ENCODE measurements at places on chromosomes 3 and 15. TPM values are rescaled to one million over a fixed set of nuclear protein-coding genes. Genes with fewer than 3 reads are reported as not detected.

GRCh38 chr3:34464646-34465045 lies 666.2 kb downstream of the PDCD6IP start:
- no peak for DNase-seq

DNA sequence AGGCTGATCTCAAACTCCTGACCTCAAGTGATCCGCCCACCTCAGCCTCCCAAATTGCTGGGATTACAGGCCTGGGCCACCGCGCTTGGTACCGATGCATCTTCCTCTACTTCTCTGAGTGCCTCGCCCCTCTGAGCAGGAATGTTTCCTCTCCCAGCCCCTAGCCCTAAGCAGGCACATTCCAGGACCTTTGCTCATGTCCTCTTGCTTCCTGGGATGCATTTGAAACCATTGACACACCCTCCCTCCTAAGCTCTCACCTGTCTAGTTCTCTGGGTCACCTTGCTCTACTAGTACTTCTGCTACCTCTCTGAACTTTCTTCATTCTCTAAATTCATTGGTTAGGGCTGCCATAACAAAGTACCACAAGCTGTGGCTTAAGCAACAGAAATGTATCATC lies 17.9 kb upstream of the UACA start:
- no peak for DNase-seq

DNA sequence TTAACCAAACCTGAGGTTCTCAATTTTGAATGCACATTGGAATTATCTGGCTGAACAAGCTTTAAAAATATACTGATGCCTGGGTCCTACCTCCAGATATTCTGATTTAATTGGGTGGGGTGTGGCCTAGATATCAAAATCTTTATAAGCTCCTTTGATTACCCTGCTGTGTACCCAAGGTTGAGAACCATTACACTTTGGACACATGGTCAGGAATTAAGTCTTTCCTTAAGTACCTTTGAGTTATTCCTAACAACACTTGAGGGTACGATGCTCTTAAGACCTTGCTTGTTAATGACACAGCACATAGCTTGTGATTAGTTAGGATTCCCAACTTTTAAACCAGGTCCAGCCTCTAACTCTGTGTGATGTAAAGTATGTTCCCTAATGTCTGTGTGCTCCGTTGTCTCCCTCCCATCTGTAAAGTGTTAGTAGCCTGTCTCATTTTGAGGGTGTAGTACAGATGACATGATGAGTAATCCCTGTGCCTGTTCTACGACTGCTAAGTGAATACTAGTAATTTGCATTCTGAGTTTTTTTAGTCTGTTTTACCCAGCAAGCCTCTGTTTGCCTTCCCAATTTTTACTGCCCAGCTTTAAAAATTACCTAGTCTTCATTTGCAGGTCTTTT lies 154.9 kb downstream of the KLHL25 start:
- DNase-seq, result no peak

GRCh38 chr15:38508647-38509046 lies 54.7 kb downstream of the FAM98B start:
- no peak for DNase-seq

DNA sequence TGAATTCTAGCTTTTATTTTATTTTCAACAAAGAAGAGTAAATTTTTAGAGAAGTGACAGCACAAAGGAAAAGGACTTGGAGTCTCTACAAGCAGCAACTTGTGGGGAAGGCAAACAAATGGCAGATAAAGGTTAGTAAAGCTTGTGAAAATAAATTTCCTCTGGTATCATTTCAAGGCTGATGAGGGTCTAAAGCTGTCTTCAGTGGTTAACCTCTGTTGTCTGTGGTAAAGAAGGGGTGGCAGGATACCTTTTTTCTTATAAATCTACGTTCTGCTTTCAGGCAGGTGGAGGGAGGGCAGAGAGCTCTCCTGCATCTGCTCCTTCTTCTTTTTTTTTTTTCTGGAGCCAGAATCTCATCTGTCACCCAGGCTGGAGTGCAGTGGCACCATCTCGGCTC lies 50.5 kb downstream of the NMD3 start:
- no peak for DNase-seq

DNA sequence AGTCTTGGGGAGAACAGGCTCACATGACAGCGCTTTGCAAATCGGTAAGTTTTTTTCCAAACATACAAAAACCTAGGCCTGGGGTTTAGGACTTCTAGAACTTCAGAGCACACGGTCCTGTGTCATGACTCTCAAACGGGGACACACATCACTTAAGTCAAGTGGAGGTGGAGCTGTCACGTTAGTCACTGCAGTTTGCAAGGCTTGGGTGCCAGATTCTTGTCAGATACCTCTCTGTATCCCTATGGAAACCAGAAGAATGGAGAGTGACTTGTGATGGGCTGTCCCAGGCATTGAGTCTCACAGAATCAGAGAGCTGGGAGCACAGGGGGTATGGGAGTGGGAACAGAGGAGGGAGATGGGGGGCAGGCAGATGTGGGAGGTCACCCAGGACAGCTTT lies 64.8 kb downstream of the DUT start:
- no peak for DNase-seq

DNA sequence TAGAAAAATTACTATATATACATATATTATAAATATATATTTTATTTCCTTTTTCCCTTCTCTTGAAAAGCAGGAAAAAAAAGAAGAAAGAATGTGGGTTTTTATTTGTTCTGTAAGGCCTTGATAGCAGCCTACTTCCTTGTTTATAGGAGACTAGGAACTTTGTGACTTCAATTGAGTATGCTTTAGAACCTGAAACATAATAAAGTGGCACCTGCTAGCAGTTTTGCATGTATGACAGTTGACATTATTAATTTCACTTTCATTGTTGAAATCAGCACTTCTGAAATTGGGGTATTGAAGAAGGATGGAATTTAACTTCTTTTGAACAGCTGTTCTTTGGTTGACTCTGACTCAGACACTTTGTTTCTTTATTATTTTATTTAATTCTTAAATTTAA lies 56.9 kb downstream of the GLCE start:
- no peak for DNase-seq

- DNase-seq, result no peak
Observed at GRCh38 chr15:61946778-61947177, 113.5 kb downstream of the VPS13C start.

DNA sequence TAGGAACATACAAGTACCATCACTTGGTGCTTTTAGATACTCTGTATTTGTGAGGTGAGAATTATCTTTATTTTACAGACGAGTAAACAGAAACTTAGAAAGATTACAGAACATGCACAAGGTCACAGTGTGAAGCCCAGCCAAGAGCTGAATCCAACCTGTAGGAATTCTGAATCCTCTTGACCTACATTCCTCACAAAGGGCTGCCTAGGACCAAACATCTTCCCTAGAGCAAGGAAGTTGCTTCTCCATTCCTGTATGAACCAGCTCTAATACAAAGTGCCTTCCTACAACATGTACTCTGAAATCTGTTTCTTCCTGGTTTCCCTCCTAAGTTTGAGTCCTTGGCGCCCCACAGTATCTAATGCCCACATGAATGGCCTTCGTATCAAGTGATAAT lies 2.9 kb downstream of the HDGFL3 start:
- DNase-seq, result no peak

- no peak for DNase-seq
Observed at GRCh38 chr15:57345584-57345983, 30.7 kb upstream of the CGNL1 start.

- no peak for DNase-seq
Observed at GRCh38 chr3:112233083-112233482, 60.9 kb downstream of the SLC9C1 start.

- DNase-seq, result no peak
Observed at GRCh38 chr15:41241221-41241964, 10.3 kb downstream of the CHP1 start.

GRCh38 chr3:194671511-194671899 lies 486 bp downstream of the LSG1 start:
- DNase-seq, result no peak

DNA sequence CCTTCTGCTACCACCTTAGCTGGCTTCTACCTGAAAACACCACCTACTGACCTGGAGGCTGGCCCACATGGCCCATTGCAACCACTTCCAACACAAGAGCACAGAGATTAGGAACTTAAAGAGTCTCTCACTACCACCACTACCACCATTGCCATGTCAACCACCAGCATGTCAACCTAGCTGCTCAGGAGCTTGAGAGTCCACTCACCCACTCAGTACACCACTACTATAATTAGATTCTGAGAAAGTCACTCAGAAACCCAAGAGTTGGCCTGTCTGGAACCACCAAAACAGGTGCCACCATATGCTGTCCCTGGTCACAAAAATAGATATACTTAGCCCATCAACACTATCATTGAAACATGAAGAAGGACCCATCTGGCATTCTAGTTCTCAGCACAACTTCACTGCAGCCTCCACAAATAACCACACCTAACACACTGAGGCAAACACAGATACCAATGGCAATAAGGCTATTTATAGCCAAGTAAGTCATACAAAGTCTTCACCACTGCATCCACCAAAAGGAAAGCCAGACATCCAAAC lies 806.7 kb upstream of the EPHA6 start:
- no peak for DNase-seq

DNA sequence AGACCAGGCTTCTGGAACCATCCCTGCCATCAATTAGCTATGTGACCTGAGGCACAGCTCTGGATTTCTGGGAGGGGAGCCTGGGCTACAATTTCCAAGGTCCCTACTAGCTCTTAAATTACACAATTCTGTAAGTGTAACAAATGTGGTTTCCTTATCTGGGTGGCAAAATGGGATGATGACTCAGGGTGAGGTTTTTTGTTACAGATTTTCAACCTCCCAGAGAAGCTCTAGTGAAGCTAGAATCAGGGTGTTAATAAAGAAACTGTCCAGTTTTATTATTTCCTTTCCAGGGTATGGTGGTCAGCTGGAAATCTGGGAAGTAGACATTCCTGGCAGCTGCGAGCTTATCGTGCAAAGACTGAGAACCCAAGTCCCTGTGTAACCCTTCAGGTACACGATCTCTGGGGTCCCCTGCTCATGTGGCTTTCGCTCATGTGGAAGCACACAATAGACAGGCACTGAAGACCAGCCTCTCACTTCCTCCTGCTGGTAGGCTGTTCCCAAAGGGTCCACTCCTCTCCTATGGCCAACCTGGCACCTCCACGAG lies 7.3 kb downstream of the RAB27A start:
- DNase-seq, result no peak

DNA sequence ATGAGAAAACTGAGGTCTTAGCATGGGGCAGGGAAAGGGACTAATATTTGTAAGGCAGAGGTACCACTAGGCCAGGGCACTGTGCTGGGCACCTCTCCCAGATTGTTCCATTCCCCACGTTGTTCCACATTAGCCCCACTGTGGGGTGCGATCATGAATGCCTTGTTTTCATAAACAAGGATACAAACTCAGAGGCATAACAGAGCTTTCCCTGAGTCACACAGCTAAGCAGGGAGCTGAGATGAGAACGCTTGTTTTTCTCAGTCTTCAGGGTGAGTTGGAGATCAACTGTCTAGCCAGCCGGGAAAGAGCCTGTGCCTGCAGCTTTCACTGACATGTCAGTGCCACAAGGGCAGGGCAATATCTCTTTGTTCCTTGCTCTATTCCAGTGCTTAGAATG lies 47.9 kb upstream of the ITGA11 start:
- no peak for DNase-seq

GRCh38 chr3:112407214-112407887 lies 74.4 kb downstream of the CD200 start:
- no peak for DNase-seq

DNA sequence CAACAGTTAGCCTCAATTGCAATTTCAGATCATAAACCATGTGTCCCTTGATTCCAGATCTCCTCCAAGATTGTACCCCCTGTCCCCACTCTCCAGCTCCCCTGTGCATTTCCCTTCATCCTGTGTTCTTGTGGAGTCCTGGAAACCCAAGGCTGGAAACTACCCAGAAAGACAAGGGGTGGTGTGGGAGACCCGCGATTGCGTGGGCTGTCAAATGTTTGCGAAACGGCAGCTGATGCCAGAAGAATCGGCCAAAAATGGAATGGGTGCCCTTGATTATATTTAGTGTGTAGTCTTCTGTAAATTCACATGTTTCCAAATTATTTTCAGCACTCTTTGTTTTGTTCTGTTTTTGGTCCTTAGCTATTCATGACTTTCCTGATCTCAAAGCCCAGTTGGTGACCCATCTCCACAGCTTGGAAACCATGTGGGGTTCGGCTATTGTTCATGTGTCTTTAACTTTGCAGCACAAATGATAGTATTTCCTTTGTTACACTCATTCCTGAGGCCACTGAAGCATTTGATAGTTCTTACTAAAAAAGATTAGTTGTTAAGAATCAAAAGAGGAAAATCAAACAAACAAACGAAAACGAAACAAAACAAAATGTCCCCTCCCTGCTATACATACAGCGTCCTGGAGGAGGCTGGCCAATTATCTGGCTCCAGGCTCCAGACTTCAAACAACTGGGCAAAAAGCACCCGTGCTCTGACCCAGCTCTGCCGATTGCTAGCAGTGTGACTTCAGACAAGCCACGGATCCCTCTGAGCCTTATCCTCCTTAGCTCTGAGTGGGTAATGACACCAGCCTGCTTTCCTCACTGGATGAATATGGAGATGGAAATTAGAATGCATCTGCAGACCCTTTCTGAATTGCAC lies 120.9 kb downstream of the CACNA2D3 start:
- no peak for DNase-seq

- no peak for DNase-seq
Observed at GRCh38 chr3:112776836-112777235, 69.8 kb downstream of the CD200R1L start.

- DNase-seq, result no peak
Observed at GRCh38 chr3:188590557-188590956, 436.6 kb downstream of the LPP start.

DNA sequence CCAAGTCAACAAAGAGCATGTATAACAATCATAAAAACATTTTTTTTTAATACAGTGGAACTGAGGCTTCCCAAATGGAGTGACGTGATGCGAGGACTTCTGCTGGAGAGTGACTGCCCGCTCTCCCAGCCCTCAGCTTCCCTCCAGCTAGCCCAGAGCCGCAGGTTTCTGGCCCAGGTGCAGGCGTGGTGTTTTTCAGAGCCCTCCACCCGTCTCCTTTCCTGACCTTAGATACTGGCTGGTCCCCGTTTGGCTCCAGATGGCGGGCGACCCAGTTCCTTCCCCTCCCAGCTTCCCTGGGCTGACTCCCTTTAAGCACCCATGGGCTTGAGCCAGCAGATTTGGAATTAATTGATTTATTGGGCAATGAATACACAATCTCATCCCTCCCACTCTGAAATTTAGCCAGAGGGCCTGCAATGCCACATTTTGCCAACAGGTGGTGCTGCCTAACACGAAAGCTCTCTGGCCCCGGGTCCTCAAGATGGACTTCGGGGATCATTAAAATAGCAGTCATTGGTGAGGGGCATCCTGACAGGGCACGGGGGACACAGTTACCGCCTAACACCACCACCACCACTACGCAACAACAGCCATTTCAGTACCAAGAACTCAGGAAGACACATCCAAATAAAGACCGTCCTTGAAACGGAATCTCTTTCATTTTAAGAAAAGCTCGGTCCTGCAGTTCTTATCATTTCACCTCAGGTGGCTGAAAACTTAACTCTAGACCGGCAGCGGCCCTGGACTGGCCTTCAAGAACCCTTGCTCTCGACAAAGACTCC lies 47.5 kb upstream of the MUC4 start:
- DNase-seq, result peak; percentile 80

- DNase-seq, result no peak
Observed at GRCh38 chr15:88779944-88780343, 23.3 kb upstream of the ACAN start.

PP2D1 gene
- not detected for total RNA-seq

ISL2 gene
- not detected for total RNA-seq

CCR2 gene
- 0.18 TPM for total RNA-seq

KBTBD8 gene
- 47.5 TPM for total RNA-seq

TARS3 gene
- total RNA-seq, result 6.1 TPM

SV2B gene
- 0.05 TPM for total RNA-seq

LINGO1 gene
- not detected for total RNA-seq

KIF15 gene
- 4.7 TPM for total RNA-seq
